SJSA1 (cell line): ENCODE measurements at places on chromosomes 2 and 18.

GRCh38 chr18:12703664-12704063 is 822 bp downstream of the PSMG2 start:
- H3K4me1 ChIP-seq = peaks cover 19% of the 10 kb centered on the region
- DNase-seq = no peak
- H3K27ac ChIP-seq = no peak overlapping the region; the same call in 1 of the 2 replicates

- peak; percentile 82 for DNase-seq
- peak within 1 kb of the TSS; percentile 9; the same call in 1 of the 2 replicates for H3K27ac ChIP-seq
- no peaks in the 10 kb centered on the region for H3K27me3 ChIP-seq
- H3K4me3 ChIP-seq = peak within 1 kb of the TSS; percentile 94
- peaks cover 37% of the 10 kb centered on the region for H3K4me1 ChIP-seq
Measured at GRCh38 chr18:58043491-58044369, at the start of gene NEDD4L. Gene NEDD4L, plus strand, starts transcription at chr18:58044226. Its CDS starts 435 bp downstream, at chr18:58044661.

DNA sequence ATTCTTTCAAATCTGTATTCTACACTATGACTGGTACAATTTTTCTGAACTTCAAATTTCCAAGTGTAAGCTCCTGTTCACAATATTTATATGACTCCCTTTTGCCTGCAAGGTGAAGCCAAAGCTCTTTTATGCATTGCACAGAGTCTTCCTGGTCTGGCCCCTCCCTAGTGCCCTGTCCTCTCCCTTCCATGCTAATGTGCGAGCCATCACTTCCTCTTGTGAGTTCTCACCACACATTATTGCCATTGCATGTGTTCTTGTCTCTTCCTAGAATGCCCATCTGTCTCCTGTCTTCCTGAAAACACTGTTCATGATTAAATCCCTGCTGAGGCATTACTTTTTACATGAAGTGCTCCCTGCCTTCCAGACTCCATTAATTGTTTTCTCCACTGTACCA is 169.9 kb downstream of the MC4R start:
- no peak overlapping the region for H3K4me3 ChIP-seq
- H3K4me1 ChIP-seq = no peaks in the 10 kb centered on the region
- no peak overlapping the region for H3K27ac ChIP-seq
- no peaks in the 10 kb centered on the region for H3K27me3 ChIP-seq

DNA sequence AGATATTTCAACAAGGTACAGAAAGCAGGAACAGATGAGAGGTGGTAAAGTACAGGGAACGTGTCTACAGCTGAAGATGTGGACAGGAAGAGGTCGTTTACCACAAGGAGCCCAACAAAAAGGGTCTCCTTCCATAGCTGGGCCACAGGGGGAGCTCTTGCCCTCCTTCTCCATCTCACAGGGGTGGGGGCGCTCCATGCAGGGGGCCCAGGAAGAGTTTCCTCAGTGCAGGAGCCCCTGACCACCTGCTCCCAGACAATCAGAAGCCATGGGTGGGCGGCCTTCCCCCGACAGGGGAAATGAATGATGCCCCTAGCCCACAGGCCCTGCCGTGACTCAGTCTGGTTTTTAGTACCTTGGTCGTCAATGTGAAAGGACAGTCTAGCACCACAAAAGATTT is 163.6 kb upstream of the ZNF516 start:
- H3K4me3 ChIP-seq = no peak overlapping the region
- no peak for DNase-seq
- H3K4me1 ChIP-seq = no peaks in the 10 kb centered on the region
- H3K27me3 ChIP-seq = peaks cover 10% of the 10 kb centered on the region; the same call in 1 of the 2 replicates

DNA sequence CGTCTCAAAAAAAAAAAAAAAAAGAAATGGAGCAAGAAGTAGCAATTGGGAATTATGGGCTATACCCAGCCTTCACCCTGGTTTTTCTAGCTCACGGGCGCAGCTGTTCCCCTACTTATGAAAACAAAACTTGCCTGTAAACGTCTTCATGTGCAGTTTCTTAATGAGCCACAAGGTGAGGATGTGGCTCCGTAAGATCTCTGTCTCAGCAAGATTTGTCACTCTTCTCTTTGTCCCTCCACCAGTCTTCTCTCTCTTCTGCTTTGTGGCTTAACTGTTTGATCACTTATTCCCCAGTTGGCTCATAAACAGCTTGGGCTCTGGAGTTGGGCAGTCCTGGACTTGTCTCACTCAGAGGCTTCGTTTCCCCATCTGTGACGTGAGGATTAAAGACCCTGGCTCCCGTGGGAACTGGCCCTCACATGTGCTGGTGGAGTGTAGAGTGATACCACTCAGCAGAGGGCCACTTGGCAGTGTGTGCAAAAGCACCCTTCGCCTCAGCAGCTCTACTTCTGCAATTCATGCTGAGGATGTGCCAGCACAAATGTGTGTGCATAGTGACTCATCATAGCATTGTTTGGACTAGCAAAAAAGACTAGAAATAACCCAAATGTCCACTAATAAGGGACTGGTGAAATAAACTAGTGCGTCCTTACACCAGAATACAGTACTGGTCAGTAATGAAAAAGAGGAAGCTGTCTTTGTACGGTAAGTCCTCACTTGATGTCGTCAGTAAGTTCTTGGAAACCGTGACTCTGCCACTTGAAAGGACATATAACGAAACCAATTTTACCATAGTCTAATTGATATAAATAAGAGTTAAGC is 8.7 kb downstream of the CEP68 start:
- peak overlapping the region; percentile 45 for H3K27ac ChIP-seq
- H3K4me3 ChIP-seq = peak overlapping the region; percentile 9
- H3K4me1 ChIP-seq = peaks cover 22% of the 10 kb centered on the region
- H3K36me3 ChIP-seq = peaks cover 7% of the 10 kb centered on the region

GRCh38 chr18:68482815-68483214 is 232.1 kb downstream of the TMX3 start:
- H3K27me3 ChIP-seq = no peaks in the 10 kb centered on the region
- no peak for DNase-seq
- no peak overlapping the region for H3K4me3 ChIP-seq
- H3K36me3 ChIP-seq = no peaks in the 10 kb centered on the region
- H3K27ac ChIP-seq = no peak overlapping the region
- no peaks in the 10 kb centered on the region for H3K4me1 ChIP-seq

GRCh38 chr2:105752691-105753358 is 8.1 kb downstream of the NCK2 start:
- no peak overlapping the region for H3K27ac ChIP-seq
- H3K4me1 ChIP-seq = peaks cover 18% of the 10 kb centered on the region
- H3K27me3 ChIP-seq = no peaks in the 10 kb centered on the region

GRCh38 chr2:118221536-118222272 is 133.4 kb downstream of the INSIG2 start:
- H3K4me3 ChIP-seq = no peak overlapping the region
- H3K36me3 ChIP-seq = no peaks in the 10 kb centered on the region
- no peaks in the 10 kb centered on the region for H3K27me3 ChIP-seq
- DNase-seq = peak; percentile 58

- H3K36me3 ChIP-seq = no peaks in the 10 kb centered on the region
- no peak for DNase-seq
- no peak overlapping the region for H3K4me3 ChIP-seq
- no peaks in the 10 kb centered on the region for H3K27me3 ChIP-seq
- H3K4me1 ChIP-seq = no peaks in the 10 kb centered on the region
- no peak overlapping the region for H3K27ac ChIP-seq
Measured at GRCh38 chr2:107259408-107260195, 373.6 kb upstream of the ST6GAL2 start.

DNA sequence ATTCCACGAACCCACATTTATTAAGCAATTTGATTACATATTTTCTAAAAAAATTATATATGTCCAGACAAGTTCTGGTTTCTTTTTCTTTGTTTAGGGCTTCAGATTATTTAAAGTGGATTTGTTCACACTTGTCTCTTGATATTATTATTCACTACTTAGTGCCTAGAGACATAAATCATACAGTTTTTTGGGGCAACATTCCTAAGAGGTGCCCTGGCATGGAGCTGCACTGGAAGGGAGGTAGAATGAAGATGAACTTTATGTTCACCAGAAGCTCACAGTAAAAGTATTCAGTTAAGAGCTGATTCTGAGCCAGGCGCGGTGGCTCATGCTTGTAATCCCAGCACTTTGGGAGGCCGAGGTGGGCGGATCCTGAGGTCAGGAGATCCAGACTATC is 762.7 kb upstream of the TMEFF2 start:
- H3K27ac ChIP-seq = no peak overlapping the region
- no peak for DNase-seq
- H3K4me3 ChIP-seq = no peak overlapping the region
- H3K4me1 ChIP-seq = no peaks in the 10 kb centered on the region
- H3K27me3 ChIP-seq = no peaks in the 10 kb centered on the region

GRCh38 chr2:134137182-134137611 is 116.7 kb upstream of the MGAT5 start:
- no peak overlapping the region for H3K4me3 ChIP-seq
- no peaks in the 10 kb centered on the region; the same call in 1 of the 2 replicates for H3K4me1 ChIP-seq
- peak; percentile 9 for DNase-seq
- no peak overlapping the region for H3K27ac ChIP-seq
- no peaks in the 10 kb centered on the region for H3K27me3 ChIP-seq
- H3K36me3 ChIP-seq = no peaks in the 10 kb centered on the region
